Right kidney (tissue), 9 donors: ENCODE measurements at places on chromosomes 6 and 20.

- no peak for DNase-seq
These were observed 31.4 kb downstream of the RIN2 start for GRCh38 chr20:19789446-19789845.

DNA sequence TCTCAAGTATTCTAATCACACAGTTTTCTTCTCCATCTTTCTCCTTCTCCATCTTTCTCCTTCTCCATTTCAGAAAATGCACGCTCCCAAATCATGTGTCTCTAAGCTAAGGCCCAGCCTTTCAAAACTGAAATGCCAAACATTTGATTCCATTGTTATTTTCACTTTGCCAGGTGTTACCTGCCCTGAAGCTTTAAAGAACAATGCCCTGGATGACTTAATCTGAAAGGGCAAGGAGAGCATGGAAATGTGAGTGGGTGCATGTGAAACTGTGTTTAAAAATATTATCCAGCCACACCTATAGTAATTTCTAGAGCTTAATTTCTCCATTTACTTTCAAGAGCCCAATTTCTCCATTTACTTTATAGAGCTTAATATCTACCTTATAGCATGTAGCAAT lies 42.4 kb upstream of the GCLC start:
- DNase-seq = no peak

DNA sequence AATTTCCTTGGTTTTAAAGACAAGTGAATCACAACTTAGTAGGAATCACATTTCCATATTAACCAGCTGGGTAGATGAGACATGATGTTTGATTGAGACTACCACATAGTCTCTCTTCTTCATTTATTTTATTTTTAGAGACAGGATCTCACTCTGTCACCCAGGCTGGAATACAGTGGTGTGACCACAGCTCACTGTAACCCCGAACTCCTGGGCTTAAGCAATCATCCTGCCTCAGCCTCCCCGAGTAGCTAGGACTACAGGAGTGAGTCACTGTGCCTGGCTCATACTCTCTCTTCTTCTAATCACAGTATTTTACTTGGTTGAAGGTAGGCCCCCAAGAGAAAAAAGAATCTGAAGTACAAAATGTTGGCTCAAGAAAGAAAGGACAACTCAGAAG lies 80.2 kb upstream of the ASF1A start:
- DNase-seq = no peak

- no peak for DNase-seq
These were observed 17.4 kb downstream of the TMEM242 start for GRCh38 chr6:157305670-157306653.

DNA sequence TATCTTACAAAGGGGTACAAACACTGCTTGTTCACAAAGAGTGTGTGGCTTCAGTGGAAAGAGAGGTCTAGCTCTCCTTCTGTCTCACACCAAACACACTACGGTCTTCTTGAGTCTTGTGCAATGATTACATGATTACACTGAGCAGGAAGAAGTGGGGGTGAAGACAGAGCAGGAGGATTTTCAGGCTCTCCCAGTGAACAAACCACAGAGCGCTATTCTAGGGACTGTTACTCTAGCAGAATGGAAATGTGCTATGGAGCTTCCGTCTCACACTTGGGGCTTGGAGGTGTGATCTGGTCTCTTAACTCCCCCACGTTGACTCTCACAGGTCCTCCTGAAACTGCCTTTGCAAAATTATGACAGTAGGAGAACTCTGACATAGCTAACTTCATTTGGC lies 203.4 kb downstream of the MYLK4 start:
- no peak for DNase-seq

DNA sequence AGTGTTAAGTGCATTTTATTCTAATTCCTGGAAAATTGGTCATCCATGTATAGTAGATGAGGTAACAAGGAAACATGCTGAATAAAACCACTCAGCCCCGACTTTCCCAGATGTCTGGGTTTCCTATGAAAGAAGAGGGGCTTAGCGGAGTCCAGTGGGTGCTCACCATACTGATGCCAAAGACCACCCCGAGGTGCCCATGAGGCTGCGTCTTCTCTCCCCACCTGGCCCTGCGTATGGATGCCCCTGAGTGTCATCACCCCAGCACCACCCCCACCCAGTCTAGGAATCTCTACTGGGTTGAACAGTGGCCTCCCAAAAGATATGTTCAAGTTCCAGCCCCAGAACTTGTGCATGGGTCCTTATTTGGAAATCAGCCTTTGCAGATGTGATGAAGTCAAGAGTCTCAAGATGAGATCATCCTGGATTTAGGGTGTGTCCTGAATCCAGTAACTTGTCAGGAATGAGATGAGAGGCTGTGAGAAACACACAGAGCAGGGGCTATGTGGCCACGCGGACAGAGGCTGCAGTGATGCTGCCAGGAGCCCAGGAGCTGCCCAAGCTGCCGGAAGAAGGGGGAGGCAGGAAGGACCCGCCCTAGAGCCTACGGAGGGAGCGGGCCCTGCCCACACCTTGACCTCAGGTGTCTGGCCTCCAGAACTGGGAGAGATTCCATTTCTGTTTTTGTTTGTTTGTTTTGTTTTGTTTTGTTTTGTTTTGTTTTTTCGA lies 124.6 kb upstream of the CDH4 start:
- DNase-seq = no peak
